ENCODE measurements at places on chromosomes 6 and 20. TPM values are rescaled to one million over a fixed set of nuclear protein-coding genes. Genes with fewer than 3 reads are reported as not detected.

BPHL gene
- total RNA-seq, result 10.5 TPM

CPNE5 gene
- 57.8 TPM for total RNA-seq

LRRN4 gene
- total RNA-seq, result not detected

DNA sequence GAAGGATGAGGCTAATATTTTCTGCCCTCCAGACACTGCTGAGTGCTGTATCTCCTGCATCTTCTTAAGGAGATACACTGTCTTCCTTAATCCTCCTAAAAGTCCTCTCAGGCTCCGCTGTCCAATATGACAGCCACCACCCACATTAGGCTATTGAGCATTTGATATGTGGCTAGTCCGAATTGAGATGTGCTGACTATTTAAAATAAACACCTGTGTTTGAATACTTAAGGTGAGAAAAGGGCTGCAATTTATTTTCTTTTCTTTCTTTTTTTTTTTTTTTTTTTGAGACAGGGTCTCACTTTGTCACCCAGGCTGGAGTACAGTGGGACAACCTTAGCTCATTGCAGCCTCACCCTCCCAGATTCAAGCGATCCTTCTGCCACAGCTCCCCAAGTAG is 3.1 kb upstream of the RGL2 start:
- H3K4me1 ChIP-seq, result peaks cover 49% of the 10 kb centered on the region
- H3K27ac ChIP-seq, result peak overlapping the region; percentile 39
- H3K4me3 ChIP-seq, result no peak overlapping the region
- H3K36me3 ChIP-seq, result peaks cover 77% of the 10 kb centered on the region
- no peak for DNase-seq

DNA sequence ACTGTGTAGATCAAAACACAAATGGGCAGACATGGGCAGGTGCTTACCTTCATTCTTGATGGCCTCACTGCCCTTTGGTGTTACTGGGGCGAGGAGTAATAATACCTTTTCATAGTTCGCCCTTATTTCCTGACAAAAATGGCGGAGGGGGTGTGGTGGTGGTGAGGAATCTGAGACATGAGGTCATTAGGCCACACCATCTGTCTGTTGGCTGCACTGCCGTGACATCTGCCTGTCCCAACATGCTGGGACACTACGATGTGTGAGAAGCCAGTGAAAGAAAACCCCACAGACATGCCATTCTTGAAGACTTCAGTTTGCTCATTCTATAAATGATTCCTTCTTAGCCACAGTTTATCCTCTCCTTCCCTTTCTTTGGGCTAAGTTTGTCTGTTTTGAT is 13.4 kb upstream of the MAPRE1 start:
- H3K27ac ChIP-seq, result no peak overlapping the region
- no peak for DNase-seq
- H3K36me3 ChIP-seq, result no peaks in the 10 kb centered on the region
- no peaks in the 10 kb centered on the region for H3K27me3 ChIP-seq
- H3K4me1 ChIP-seq, result no peaks in the 10 kb centered on the region
- no peak overlapping the region for H3K4me3 ChIP-seq

DNA sequence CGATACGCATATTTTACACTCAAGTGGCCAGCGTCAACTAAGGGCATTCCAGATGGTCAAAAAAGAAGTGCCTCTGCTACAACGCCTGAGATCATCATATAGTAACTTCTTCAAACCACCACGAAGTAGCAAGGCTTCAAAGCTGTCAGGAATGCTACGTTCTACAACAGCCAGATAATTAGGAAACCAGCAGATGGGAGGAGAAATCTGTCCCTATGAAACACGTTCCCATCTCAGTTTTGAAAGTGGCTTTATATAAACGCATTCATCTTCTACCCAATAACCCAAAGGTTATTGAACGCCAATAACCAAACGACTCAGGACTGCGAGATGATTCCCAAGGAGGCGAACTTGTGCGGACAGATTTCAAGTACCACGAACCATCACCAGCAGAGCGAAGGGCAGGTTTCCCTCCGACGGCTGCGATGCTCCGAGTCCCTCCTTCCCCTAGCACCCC is 1.2 kb downstream of the ABHD12 start:
- peak overlapping the region; percentile 76 for H3K4me3 ChIP-seq
- DNase-seq, result no peak
- H3K36me3 ChIP-seq, result peaks cover 2% of the 10 kb centered on the region
- no peak overlapping the region for H3K27ac ChIP-seq
- no peaks in the 10 kb centered on the region for H3K27me3 ChIP-seq
- peaks cover 12% of the 10 kb centered on the region for H3K4me1 ChIP-seq

- no peaks in the 10 kb centered on the region for H3K36me3 ChIP-seq
- H3K27ac ChIP-seq, result no peak overlapping the region
- no peaks in the 10 kb centered on the region for H3K27me3 ChIP-seq
- no peak overlapping the region for H3K4me3 ChIP-seq
Observed at GRCh38 chr6:107602321-107603005, 112.5 kb downstream of the SOBP start.

GRCh38 chr20:20864351-20865096 is 152.1 kb upstream of the RALGAPA2 start:
- no peak overlapping the region for H3K4me3 ChIP-seq
- H3K36me3 ChIP-seq, result no peaks in the 10 kb centered on the region
- no peak for DNase-seq
- no peak overlapping the region for H3K27ac ChIP-seq
- peaks cover 15% of the 10 kb centered on the region for H3K27me3 ChIP-seq

- no peak for DNase-seq
- no peak overlapping the region for H3K4me3 ChIP-seq
- peaks cover 14% of the 10 kb centered on the region for H3K27me3 ChIP-seq
- H3K4me1 ChIP-seq, result no peaks in the 10 kb centered on the region
- no peak overlapping the region for H3K27ac ChIP-seq
Observed at GRCh38 chr6:134002821-134003220, 49.6 kb downstream of the SLC2A12 start.

GRCh38 chr6:38976801-38977500 is 71.6 kb upstream of the GLP1R start:
- H3K4me3 ChIP-seq, result no peak overlapping the region
- H3K4me1 ChIP-seq, result no peaks in the 10 kb centered on the region
- H3K27ac ChIP-seq, result no peak overlapping the region
- H3K36me3 ChIP-seq, result no peaks in the 10 kb centered on the region

- no peaks in the 10 kb centered on the region for H3K27me3 ChIP-seq
- peaks cover 98% of the 10 kb centered on the region for H3K4me1 ChIP-seq
- DNase-seq, result peak; percentile 70
- H3K36me3 ChIP-seq, result peaks cover 66% of the 10 kb centered on the region
Observed at GRCh38 chr20:4813863-4814695, 92.4 kb downstream of the PRND start.

DNA sequence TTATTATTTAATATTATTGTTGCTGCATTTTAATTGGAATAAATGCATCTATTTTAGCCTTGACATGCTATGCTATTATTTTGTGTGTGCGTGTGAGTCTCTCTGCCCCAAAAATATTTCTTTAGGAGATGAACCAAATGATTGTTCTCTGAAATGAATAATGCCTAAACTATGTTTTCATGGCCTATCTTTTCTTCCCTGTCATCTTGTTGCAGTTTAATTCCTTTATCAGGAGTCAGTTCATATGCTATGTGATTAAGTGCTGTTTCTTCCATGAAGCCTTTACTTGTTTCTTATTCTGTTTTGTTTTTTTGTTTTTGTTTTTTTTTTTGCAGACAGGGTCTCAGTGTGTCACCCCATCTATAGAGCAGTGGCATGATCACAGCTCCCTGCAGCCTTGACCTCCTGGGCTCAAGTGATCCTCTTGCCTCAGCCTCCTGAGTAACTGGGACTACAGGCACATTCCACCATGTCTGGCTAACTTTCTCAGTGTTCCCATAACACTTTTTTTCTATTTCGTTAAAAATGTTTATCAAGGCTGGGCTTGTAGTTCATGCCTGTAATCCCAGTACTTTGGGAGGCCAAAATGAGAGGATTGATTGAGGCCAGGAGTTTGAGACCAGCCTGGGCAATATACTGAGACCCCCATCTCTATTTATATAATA is 25.7 kb downstream of the TPX2 start:
- DNase-seq, result no peak
- H3K27ac ChIP-seq, result no peak overlapping the region
- no peaks in the 10 kb centered on the region for H3K27me3 ChIP-seq
- no peaks in the 10 kb centered on the region for H3K4me1 ChIP-seq
- H3K4me3 ChIP-seq, result no peak overlapping the region

DNA sequence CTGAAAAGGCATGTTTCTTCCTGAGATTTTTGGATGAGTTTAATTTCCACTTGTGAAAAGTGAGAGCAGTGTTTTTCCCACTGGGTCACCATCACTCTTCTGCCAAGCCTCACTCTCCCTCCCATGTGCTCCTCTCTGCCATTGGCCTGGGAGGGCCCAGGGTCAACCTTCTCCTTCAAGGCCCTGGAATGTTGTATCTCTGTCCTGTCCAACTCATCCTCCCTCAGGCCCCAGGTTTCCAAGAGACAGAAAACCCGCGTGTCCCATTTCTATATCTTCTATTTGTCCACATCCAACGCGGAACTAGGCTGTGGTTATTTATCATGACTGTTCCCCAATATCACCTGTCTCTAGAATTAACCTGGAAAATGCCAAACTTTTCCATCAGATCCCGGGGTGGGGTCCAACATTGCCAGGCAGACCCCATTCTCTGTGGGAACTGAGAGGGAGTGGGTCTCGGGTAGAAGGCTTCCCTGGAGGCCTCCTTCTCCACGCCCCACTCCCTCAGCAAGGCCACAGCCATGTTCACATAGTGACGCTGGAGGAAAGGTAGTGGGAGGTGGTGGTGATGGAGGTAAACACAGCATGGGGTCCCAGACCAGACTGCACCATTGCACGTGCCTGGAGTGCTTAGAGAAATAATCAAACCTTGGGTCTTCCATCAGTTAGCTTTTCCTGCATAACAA is 173.5 kb downstream of the SCP2D1 start:
- no peak for DNase-seq
- H3K4me1 ChIP-seq, result no peaks in the 10 kb centered on the region
- no peak overlapping the region for H3K27ac ChIP-seq
- no peak overlapping the region for H3K4me3 ChIP-seq
- no peaks in the 10 kb centered on the region for H3K36me3 ChIP-seq

- H3K4me1 ChIP-seq, result peaks cover 68% of the 10 kb centered on the region
- peaks cover 23% of the 10 kb centered on the region for H3K36me3 ChIP-seq
- peak overlapping the region; percentile 100 for H3K27ac ChIP-seq
- no peak for DNase-seq
Observed at GRCh38 chr6:167089243-167090142, 33.4 kb upstream of the CCR6 start.

DNA sequence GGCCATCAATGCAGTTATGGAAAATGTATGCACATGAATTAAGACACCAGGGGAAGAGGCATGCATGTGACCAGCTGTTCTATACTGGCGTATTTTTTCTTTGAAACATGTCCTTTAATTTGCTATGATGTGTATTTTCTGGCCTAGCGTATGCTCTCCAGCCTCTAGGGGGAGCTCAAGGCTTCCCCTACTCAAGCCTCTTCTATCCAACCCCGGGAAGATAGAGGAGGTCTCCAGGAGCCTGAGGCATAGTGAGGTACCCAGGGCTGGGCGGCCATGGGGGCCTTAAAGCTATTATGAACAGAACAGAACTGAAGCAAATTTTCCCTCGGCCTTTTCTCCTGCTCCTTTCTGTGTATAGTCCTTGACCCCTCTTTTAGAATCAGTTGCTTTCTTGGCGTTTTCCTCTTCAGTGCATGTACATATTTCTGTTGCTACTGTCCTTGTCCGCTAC is 528.9 kb downstream of the MAFB start:
- no peaks in the 10 kb centered on the region for H3K4me1 ChIP-seq
- DNase-seq, result no peak
- H3K36me3 ChIP-seq, result no peaks in the 10 kb centered on the region
- no peaks in the 10 kb centered on the region for H3K27me3 ChIP-seq
- H3K27ac ChIP-seq, result no peak overlapping the region

Data from activated B cell treated with CpG ODN at 0.5 μM for 24 hours (primary cell).